Posterior cingulate gyrus (tissue), 11 donors: ENCODE measurements at places on chromosomes 16 and 17.

GRCh38 chr16:35404273-35404672 is 1944.9 kb downstream of the TP53TG3F start:
- no peak for DNase-seq

DNA sequence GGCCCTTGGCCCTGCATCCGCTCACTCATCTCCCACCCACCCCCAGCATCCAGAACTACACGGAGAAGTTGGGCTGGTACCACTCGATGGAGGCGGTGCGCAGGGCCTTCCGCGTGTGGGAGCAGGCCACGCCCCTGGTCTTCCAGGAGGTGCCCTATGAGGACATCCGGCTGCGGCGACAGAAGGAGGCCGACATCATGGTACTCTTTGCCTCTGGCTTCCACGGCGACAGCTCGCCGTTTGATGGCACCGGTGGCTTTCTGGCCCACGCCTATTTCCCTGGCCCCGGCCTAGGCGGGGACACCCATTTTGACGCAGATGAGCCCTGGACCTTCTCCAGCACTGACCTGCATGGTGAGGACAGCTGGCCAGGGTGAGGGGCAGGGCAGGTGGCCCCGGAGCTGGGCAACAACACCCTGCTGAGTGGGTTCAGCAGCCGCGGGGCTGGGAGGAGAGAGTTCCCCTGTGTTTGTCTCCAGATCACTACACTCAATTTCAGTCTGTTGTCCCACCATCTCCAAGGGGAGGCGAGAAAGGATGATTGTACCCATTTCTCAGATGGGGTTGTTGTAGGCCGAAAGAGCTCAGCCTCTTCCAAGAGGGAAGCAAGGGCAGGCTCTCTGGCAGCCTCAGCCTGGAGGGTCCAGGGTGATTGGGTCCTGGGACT is 14.4 kb downstream of the MMP15 start:
- DNase-seq, result no peak

DNA sequence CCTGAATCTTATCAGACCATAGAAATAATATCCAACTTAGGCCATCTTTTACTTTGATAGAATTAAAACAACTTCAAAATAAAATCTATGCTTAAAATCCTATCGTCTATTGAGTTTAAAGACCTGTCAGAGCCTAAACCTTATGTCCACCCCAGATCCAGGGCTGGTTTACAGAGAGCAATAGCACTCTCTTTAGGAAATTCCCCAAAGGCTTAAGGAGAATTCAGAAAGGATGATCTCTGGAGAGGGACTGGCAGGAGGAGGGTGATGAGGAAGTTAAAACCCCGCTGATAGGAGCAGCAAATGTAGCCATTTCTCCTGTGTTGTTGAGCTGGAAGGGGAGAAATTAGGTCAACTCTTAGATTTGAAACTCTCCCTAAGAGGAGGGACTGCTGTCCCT is 175.3 kb downstream of the HS3ST4 start:
- DNase-seq, result no peak

GRCh38 chr16:10181196-10182162 is 749 bp downstream of the GRIN2A start:
- peak; percentile 98 for DNase-seq

DNA sequence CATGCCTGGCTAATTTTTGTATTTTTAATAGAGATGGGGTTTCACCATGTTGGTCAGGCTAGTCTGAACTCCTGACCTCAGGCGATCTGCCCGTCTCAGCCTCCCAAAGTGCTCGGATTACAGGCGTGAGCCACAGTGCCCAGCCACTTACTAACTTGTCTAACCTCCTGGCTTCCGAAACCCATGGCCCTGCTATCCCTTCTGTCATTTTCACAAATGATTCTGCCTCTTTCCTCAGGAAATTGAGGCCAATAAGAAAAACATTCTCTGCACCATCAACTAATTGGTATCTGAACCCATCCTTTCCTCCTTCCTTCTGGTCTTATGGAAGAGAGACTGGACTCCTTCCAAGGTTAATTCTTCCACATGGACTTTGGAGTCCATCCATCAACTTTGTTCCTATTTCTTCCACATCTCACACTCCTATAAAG is 27.9 kb upstream of the TNRC6A start:
- DNase-seq, result no peak

DNA sequence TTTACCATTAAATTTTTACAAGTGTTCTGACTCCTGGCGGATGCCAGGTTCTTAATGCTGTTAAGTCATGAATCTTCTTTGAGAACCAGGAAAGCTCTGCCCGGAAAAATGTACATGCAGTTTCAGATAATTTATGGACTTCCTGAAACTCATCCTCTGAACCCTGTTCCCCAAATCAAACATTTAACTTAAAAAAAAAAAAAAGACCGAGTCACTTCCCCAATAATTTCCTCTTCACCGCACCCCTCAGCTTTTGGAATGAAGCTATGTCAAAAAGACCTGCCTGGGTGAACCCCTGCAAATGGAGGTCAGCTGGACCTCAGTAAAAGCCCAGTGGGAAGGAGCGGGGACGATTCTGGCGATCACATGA is 15.0 kb downstream of the ZNF232 start:
- no peak for DNase-seq

DNA sequence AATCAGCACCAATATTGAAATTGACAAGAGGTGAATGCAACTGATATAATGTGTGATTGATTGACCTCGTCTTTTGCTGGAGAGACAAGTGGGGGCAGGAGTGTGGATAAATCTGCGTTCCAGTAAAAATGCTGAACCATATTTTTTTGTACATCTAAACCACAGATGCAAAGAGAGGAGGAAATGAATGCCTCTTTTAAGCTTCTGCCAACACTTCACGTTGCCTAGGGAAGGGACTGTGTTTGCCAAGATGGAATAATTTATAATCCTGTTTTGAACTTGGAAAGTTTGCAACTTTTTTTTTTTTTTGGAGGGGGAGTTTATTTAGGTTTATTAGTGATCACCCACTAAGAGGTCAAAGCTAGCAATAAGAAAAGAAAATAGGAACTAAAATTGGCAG is 288.2 kb upstream of the EEF2KMT start:
- DNase-seq, result no peak

- peak; percentile 84 for DNase-seq
Observed at GRCh38 chr17:79088997-79089328, 14.3 kb downstream of the ENGASE start.

GRCh38 chr16:24364596-24364995 is 108.5 kb downstream of the CACNG3 start:
- DNase-seq, result no peak
